Aortic smooth muscle cell (primary cell): ENCODE measurements at places on chromosomes 7 and 10. TPM values are rescaled to one million over a fixed set of nuclear protein-coding genes. Genes with fewer than 3 reads are reported as not detected.

Gene RPEL1
- total RNA-seq = 0.12 TPM in 1 of 2 replicates, not detected in the other

Gene ACADSB
- total RNA-seq = 6.3 and 6.9 TPM in 2 replicates

Gene PTN
- total RNA-seq = 20.6 and 43.0 TPM in 2 replicates

Gene NODAL
- total RNA-seq = not detected in 2 replicates

Gene CCL24
- total RNA-seq = not detected in 2 replicates

Gene AP3M1
- 31.6 and 39.5 TPM in 2 replicates for total RNA-seq

Gene HMX2
- total RNA-seq = not detected in 2 replicates

Gene TRIM56
- total RNA-seq = 21.1 and 23.5 TPM in 2 replicates

Gene SPACDR
- total RNA-seq = 0.25 and 0.79 TPM in 2 replicates

Gene NMT2
- 47.3 and 64.5 TPM in 2 replicates for total RNA-seq

Gene MALRD1
- total RNA-seq = 0.56 and 0.66 TPM in 2 replicates

Gene PNLIP
- total RNA-seq = not detected in 2 replicates

Gene LRRD1
- total RNA-seq = 0.12 and 0.13 TPM in 2 replicates

Gene ATOH7
- total RNA-seq = under 0.01 TPM in 1 of 2 replicates, not detected in the other

Gene UPK3B
- 0.19 and 0.26 TPM in 2 replicates for total RNA-seq

Gene GRID1
- total RNA-seq = 0.06 TPM in 1 of 2 replicates, not detected in the other

Gene SOSTDC1
- total RNA-seq = 0.81 TPM in 1 of 2 replicates, not detected in the other

Gene ADCYAP1R1
- under 0.01 and 0.13 TPM in 2 replicates for total RNA-seq

Gene SPRN
- 0.12 and 0.13 TPM in 2 replicates for total RNA-seq

Gene FEZF1
- total RNA-seq = not detected in 2 replicates
